ENCODE measurements at places on chromosomes 2 and 18.

DNA sequence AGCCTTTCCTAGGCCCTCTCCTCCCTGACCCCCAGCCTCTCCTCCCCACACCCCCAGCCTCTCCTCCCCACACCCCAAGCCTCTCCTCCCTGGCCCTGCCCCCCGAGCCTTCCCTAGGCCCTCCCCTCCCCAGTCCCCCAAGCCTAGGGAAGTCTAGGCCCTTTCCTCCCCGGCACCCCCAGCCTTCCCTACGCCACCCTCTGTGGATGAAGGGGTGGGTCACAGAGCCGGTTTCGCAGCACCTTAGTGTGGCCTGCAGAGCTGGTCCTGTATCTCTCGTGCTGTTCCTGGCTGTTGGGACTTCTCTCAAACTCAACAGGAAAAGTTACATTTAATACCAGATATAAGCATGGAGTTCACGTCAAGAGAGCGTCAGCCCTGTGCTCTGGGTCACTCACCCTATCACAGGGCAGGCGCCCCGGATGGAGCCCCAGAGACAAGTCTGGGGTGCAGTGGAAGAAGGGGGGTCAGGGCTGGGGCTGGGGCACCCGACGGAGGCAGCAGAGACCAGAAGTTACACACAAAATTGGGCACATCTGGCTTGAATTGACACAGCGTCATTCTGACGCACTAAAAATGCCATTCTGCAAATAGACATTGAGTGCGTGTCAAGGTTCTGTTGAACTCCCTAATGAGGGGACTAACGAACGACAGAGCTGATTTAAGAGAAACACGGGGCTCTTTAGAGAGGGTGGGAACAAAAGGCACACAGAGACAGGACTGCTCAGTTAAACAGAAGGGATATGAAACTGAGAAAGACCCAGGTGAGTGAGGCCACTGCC, 24.0 kb downstream of the KCNIP3 start:
- DNase-seq: no peak

- DNase-seq: no peak
These were observed 587.8 kb downstream of the ARHGAP15 start for GRCh38 chr2:143717053-143717452.

GRCh38 chr2:171882089-171882769, 11.8 kb downstream of the SLC25A12 start:
- DNase-seq: no peak

DNA sequence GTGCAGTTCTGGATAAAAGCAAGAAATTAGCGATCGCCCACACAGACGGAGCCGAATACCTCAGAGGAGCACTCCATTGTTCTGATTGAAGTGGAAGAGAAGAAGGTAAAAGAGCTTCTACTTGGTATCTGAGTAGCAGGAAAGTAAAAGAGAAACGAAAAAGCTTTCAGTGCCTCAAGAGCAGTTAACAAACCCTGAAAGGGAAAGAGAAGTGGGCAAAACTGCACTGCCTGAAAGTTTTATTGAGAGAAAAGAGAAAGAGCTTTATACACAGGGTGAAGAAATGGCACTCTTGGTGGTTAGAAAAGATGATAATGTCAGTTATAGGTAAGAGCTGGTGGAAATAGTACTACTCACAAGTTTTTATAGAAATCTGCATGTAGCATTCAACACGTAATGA, 192.8 kb downstream of the CDCA7 start:
- DNase-seq: no peak

DNA sequence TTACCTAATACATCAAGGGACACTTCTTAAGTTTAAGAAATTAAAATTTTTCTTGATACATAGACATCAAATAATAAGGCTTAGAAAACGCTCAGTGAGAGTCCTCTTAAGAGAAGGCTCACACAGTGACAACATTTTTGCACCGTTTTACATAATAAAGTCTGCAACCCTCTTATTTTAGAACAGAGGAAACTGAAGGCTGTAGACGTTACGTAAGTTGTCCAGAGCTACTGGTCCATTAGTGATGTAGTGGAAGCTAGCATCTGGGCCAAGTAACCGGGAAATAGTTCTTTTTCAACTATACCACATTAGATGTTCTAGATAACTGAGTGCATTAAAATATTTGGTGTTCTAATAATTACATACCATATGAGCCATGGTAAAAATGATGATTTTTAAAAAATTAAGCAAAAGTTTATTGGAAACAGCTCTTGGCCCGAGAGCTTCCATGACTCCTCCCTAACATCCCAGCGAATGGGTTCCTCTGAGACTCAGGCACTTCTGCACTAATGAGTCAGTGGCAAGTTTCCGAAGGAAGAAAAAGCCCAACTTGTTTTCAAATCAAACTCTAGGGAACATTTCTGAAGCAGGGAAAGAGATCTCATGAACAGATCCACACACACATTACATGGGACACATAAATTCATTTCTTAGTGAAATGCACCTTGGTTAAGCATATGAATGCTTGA, 232.6 kb upstream of the PXDN start:
- DNase-seq: no peak

DNA sequence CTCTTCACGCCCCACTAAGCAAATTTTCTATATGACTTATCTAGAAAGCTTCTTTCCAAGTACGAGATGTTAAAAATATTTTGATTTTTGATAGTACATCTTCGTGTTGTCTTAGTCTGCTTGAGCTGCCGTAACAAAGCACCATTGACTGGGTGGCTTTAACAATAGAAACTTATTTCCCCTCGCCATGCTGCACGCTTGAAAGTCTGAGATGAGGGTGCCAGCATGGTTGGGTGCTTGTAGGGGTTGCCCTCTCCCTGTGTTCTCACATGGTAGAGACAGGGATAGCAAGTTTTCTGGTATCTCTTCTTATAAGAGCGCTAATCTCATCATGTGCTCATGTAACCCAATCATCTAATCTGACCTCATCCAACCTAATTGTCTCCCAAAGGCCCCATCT, 106.2 kb downstream of the TANC1 start:
- no peak for DNase-seq

- DNase-seq: no peak
These were observed 16.9 kb downstream of the PRKAG3 start for GRCh38 chr2:218814540-218815243.

DNA sequence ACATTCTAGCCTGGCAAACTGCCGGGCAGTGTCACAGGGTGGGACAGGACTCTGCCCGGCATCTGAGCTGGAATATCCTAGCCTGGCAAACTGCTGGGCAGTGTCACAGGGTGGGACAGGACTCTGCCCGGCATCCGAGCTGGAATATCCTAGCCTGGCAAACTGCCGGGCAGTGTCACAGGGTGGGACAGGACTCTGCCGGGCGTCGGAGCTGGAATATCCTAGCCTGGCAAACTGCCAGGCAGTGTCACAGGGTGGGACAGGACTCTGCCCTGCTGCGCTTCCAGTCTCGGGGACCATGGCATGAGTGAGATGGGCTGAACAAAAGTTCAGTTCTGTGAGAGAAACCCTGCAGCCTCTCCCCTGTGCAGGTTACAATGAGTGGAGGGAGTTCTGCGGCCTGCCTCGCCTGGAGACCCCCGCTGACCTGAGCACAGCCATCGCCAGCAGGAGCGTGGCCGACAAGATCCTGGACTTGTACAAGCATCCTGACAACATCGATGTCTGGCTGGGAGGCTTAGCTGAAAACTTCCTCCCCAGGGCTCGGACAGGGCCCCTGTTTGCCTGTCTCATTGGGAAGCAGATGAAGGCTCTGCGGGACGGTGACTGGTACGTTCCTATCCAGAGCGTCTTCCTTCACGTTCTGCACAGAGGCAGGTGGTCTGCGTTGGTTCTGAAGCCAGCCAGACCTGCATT, 80.3 kb downstream of the TPO start:
- no peak for DNase-seq

DNA sequence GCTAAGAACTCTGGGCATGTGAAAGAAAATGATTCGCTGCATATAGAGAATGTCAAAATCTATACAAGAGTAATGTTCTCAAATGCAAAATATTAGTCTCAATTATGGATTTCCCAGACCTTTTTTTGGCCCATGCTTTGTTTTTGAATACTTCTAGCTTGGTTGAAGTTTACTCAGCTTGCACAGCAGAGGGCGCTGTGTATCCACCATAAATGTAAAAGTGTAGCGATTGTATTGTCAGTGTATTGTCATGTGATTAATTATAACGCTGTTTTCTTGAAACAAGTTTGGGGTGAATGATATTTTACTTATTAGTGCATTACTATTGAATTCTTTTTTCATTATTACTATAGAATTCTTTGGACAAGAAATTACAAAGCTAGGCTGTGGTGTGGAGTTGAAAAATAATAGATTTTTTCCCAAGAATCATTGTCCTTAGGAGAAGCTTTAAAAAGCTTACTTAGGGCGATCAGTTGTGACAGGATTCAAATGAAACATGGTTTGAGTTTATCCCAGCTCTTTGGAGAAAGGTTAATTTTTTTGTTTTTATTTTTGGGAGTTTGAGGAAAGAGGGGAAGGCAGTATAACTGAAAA, 98.3 kb downstream of the PIK3C3 start:
- DNase-seq: peak; percentile 9

DNA sequence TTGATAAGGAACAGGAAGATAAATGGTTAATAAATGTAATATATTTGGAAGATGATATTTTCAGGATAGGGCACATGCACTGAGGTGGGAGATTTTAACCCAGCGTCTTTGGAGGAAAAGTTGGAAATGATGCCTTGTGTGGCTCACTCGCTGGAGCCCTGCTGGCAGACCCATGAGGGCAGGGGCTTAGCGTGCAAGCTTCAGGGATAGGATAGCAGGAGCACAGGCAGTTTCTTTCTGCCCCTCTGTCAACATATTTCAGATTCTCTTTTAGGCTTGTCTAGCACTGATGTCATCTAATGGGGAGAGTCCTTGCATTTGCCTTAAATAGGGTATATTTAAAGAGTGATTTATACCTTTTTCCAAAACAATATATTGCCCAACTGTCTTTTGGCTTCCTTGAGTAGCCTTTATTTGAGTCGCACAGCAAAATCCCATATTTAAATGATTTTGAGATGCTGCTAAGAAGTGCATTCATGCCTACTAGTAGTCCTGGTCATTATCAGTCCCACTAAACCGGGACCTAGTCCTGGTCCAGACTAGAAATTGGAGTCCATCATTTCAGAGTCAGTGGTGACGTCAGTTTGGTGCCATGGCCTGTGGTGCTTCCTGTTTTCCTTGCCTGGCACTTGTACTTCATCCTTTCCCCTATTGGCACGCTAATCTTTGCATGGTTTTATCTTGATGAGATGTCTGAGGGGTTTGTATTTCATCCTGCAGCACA, 45.8 kb downstream of the SH3RF3 start:
- DNase-seq: no peak

DNA sequence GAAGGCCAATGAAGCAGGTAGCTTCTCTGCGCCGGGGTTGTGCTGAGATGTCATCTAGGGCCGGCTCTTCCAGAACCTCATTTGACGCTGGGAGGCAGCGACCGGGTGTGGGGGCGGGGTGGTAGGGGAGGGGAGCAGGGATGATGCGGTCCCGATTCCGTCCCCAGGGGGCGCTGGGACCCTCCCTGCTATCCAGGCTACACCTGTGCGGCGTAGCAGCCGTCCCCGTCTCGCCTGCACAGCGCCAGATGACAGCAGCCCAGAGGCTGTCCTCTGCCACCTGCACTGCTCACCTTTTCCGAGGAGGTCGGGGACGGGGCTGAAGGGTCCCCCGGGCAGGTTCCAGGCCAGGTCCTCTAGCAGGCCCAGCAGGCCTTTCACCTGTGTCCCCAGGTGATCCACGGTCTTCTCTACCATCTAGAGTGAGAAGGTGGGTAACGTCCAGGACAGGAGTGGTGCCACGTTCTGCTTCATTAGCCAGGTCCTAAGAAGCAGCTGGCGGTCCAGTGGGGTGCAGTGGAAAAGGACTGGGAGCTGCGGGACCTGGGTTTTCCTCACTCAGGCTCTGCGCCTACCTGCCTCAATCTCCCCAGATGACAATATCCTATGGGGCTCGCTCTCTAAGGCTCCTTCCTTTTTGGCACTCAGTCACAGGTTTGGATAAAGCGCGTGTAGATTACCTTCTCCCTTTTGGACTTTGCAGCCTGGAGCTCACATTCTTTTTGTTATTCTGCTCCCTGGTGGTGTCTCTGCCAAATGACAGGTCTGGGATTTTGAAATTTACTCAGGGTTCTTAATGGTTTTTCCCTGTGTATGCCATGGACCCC, 56.0 kb upstream of the RAB6C start:
- no peak for DNase-seq

DNA sequence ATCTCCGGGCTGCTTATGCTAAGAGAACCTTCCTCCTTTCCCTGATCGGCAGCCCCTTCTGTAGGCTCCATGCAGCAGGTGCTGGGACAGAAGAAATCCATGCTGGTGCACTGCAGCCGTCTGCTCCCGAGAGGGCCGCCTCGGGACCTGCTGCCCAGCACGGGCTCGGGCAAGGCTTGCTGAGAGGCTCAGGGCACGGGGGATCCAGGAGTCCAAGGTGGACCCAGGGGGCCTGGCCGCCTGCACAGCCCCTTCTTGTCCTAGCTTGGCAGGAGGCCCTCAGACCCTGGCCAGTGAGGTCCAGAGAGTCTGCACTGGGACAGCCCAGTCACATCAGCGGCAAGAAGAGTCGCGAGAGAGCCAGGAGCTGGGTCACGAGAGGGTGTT, 13.3 kb upstream of the DUSP2 start:
- no peak for DNase-seq

DNA sequence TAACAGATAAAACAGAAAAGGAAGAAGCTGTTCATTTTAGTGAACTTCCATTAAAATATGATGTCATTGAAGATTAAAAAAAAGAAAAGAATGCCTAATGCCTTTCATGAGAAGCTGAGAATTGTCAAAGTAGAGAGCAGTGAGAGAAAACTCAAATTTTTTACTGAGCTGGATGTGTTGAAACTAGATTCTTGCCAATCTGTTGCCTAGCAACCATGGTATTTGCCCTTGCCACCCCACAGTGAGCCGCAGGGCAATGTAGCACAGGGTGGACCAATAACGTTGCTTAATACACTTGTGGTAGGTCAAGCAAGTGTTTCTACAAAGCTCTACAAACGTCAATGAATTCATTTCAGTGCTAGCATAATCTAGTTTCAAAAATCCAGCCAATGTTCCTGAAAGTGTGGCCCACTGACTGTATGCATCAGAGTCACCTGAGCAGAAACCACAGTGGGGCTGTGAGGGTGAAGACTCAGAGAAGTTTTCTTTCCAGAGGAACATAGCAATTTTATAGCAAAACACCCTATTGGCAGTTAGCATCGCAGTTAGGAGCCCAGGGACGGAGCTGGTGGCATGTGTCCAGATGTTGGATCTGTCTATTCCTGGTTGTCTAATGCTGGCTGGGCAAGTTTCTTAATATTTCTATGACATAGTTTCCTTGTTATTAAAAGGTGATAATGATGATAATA, 132.2 kb downstream of the DOCK10 start:
- DNase-seq: no peak

- DNase-seq: no peak
These were observed 98.5 kb upstream of the NOSTRIN start for GRCh38 chr2:168703926-168704325.

DNA sequence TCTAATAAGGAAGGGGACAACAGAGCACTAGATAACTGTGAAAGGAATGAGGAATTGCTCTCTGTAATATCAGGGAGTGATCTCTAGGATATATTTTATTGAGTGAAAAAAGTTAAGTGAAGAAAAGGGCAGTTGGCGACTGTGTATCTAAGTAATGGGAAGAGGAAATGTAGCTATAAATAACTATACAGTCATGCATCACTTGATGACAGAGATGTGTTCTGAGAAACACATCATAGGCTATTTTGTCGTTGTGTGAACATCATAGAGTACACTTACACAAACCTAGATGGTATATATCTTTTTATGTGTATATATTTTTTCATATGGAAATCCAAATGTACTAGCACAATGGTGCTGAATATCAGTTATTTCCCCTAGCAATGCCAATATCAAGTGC, 329.3 kb downstream of the TXNL1 start:
- DNase-seq: no peak

All from stimulated activated CD8-positive, alpha-beta memory T cell treated with anti-CD3 and anti-CD28 coated beads, Interleukin-4, amount 100 ng/mL, for 1 hour (primary cell).